ENCODE measurements at places on chromosomes 4 and X.
A peak's percentile ranks its signal among the peaks of the same experiment; 100 is the strongest.

GRCh38 chr4:80186676-80187075 is 10.6 kb upstream of the PRDM8 start:
- no peak for DNase-seq

DNA sequence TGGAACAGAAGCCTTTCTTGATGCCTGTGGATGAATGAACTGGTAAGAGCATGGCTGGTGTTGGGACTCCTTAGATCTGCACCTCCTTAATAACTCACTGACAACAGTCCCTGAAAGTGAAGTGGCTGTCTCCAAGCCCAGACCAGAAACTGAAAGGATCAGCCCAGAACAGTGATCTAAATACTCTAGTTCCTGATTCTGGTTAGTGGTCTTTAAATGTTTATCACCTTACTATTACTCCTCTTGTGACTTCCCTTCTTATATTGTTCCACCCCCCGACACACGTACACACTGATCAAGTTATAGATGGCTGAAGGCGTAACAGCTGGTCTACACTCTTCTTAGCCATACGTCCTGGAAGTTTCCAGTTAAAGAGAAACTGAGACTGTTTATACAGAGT is 33.8 kb upstream of the ARMCX2 start:
- no peak for DNase-seq

GRCh38 chr4:73501664-73502265 is 20.2 kb downstream of the AFM start:
- no peak for DNase-seq

GRCh38 chr4:139552517-139553307 is 3.3 kb downstream of the SETD7 start:
- DNase-seq = no peak

GRCh38 chrX:104270212-104270611 is 15.5 kb upstream of the ESX1 start:
- DNase-seq = no peak

DNA sequence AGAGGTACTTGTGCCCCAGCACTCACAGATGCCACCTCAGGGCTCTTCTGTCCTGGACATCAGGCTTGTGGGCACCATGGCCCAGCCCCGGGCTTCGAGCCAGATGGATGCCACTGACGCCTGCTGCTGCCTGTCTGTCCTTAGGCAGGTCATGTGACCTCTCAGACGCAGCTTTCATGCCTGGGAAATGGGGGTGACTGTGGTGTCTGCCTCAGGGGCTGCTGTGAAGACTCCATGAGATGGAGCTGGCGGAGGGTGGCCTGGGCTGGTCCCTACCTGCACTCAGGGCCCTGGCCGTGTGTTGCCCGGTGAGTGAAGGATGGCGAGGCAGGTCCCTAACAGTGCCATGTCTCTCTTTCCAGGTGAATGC is 6.5 kb downstream of the CPZ start:
- no peak for DNase-seq

- no peak for DNase-seq
Observed at GRCh38 chr4:174575436-174575835, 53.1 kb upstream of the HPGD start.

GRCh38 chr4:61507091-61507490 is 307.0 kb downstream of the ADGRL3 start:
- DNase-seq = no peak

DNA sequence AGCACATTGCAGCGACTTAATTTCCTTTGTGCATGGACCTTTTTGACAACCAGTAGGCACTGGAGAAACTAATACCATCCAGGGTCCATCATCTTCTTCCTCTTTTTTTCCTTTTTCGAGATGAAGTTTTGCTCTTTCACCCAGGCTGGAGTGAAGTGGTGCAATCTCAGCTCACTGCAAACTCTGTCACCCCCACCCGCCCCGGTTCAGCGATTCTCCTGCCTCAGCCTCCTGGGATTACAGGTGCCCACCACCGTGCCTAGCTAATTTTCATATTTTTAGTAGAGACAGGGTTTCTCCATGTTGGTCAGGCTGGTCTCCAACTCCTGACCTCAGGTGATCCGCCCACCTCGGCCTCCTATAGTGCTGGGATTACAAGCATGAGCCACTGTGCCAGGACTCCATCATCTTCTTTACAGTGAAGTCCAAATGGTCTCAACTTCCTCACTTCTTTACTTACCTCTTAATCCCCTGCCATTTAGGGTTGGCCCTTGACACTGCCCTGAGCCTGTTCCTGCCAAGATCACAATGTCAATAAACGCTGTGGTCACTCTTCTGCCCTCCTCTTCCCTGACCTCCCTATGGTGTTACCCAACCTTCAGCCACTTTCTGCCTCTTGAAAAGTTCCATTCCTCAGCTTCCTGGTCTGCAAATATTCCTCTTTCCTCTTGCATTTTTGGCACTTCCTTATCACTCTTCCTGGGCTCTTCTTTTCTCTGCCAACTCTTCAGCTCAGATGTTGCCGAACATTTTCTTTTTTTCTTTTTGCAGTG is 119.8 kb upstream of the SLC34A2 start:
- DNase-seq = no peak

DNA sequence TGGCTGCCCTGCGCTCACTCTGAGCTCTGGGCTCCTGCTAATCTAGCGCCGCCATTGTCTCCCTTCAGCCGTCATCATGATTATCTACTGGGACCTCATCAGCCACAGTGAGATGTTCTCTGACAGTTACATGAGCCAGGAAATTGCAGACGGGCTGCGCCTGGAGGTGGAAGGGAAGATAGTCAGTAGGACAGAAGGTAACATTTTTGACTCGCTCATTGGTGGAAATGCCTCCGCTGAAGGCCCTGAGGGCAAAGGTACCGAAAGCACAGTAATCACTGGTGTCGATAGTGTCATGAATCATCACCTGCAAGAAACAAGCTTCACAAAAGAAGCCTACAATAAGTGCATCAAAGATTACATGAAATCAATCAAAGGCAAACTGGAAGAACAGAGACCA is 21.8 kb upstream of the PIN4 start:
- no peak for DNase-seq

- peak; percentile 3 for DNase-seq
Observed at GRCh38 chrX:17788439-17788838, 51.1 kb downstream of the SCML1 start.

DNA sequence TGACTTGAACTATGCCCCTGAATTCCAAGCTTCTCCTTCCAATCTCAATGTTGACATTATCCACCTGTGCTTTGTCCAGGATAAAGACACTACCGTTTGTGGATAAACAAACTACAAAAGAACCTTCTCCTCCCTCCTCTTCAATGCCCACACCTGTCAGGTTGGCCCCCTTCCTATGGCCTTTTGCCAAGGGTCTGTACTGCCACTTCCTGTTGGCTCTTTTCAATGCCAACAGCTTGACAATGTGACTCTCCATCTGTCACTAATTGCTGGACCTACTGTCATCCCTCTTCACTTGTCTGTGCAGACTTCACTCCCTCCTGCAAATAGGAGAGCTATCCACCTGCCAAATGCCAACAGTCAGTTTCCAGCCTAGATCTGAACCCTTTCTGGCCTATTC is 35.8 kb upstream of the MID1 start:
- DNase-seq = no peak

GRCh38 chrX:37060999-37061398 is 52.8 kb downstream of the FAM47C start:
- no peak for DNase-seq

- no peak for DNase-seq
Observed at GRCh38 chr4:1693131-1693896, 9.2 kb upstream of the FAM53A start.

DNA sequence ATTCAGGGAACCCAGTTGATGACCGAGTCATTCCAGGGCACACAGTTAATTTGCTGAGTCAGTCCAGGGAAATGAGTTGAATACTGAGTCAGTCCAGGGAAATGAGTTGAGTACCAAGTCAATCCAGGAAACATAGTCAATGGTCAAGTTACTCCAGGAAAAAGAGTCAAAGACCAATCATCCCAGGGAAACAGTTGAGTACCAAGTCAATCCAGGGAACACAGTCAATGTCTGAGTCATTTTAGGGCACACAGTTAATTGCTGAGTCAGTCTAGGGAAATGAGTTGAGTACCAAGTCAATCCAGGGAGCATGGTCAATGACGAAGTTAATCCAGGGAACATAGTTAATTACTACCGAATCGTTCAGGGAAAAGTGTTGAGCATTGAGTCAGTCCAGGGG is 754.4 kb downstream of the NLGN4X start:
- no peak for DNase-seq

DNA sequence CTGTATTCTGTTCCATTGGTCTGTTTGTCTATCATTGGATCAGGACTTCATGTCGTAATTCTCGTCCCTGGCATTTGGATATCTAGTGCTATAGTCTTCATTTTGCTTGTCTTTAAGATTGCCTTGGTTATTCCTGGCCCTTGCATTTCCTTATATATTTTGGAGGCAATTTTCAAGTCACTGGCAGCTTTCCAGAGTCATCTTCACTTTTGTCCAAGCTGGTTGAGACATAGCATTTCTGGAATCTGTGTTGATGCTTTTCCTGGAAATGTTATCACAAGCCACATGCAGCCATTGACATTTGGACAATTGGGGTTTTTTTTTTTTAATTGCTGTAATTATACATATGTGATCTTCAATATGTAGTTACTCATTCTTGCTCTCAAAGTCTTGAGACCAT is 45.2 kb upstream of the HGFAC start:
- DNase-seq = no peak

DNA sequence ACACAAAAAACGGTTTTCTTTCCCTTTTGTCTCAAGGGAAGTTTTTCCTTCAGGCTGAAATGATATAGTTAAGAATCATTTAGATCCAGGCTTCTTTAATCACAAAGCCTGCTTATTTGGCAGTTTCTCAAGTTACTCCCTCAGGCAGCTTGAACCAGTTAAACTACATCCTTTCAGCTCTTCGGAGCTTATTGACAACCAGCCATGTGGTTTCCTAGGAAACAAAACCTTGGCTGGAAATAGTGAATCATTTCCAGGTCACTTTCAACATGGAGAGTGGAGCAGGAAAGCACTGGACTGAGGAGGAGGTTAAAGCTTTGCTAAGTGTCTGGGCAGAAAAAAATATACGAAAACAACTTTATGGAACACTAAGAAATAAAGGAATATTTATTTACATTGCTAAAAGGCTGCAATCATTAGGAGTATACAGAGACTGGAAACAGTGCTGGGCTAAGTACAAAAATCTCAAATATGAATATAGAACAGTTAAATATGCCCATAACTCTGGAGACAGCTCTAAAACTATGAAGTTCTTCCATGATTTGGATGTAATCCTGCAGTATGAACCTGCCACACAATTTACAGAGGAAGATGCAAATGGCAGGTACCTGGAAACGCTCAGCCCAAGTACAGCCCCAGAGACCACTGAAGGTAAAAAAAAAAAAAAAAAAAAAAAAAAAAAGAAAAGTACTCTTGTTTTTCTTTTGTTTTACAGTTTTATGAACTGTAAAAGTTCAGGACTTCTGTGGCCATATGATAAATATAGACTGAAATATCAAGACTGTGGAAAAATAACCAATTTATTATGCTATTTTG is 23.2 kb upstream of the AASDH start:
- DNase-seq = no peak

- DNase-seq = no peak
Observed at GRCh38 chr4:147423229-147423628, 57.7 kb upstream of the EDNRA start.

DNA sequence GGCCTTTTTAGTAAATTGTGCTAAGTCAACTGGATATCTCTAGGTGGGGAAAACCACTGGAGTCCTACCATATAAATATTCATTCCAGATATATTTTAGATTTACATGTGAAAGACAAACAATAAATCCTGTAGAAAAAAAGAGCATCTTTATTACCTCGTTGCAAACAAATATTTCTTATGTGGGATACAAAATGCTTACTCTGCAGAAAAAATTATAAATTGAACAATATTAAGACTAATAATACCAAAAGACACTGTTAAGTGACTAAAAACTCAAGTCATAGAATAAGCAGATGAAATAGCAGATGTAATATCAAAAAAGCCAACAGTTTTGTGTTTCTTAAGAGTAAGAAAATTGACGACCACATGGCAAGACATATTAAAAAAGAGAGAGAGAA is 43.8 kb downstream of the SULT1B1 start:
- DNase-seq = no peak

Measured in GM18507 (cell line).